ENCODE measurements at places on chromosomes 7 and 10.

GRCh38 chr10:120012566-120012965, 120.0 kb downstream of the SEC23IP start:
- DNase-seq = no peak

DNA sequence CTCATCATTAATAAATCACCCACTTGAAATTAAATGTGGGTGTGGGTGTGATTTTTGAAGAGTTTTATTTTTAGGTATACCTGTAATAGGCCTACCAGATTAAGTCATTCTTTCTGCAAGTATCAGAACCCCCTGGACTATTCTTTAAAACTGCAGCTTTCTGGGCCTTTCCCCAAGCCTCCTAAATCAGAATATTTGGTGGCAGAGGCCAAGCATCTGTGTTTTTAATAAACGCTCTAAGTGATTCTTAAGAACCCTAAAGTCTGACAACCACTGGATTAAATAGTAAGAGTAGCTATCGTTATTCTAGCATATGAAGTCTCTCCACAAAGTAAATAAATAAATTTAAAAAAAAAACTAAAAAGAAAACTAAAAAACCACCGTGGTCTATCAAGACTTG, 703.0 kb upstream of the NRP1 start:
- DNase-seq = no peak

DNA sequence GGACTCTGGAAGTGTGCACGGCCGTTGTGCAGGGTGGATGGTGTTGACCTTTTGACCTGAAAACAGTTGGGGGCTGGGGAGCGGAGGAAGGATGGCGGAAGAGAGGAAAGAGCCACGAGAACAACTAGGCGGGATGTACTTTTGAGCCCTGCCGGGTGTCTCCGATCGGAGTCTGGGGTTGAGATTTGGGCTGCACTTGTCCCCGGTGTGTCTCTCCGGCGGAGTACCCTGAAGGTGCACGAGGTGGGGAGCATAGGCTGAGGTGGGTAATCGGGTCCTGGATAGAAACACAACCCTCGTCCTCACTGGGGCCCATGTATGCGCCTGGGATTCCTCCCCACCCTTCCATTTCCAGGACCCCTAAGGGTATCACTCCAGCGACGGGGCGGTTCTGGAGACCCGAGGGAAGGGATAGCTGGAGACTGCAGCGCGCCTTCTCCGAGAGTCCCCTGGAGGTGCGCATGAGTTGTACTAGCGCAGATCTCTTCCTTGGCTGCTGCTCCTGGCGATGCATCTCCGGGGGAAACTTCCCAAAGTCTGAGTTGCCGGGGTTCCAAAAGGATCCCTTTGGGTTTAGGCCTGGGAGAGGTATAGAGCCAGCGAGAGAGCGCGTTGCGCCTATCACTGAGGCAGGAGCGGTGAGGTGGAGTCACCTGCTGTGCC, 4.6 kb upstream of the HMX2 start:
- no peak for DNase-seq

GRCh38 chr7:134741907-134742635, 37.4 kb upstream of the CALD1 start:
- DNase-seq = no peak

DNA sequence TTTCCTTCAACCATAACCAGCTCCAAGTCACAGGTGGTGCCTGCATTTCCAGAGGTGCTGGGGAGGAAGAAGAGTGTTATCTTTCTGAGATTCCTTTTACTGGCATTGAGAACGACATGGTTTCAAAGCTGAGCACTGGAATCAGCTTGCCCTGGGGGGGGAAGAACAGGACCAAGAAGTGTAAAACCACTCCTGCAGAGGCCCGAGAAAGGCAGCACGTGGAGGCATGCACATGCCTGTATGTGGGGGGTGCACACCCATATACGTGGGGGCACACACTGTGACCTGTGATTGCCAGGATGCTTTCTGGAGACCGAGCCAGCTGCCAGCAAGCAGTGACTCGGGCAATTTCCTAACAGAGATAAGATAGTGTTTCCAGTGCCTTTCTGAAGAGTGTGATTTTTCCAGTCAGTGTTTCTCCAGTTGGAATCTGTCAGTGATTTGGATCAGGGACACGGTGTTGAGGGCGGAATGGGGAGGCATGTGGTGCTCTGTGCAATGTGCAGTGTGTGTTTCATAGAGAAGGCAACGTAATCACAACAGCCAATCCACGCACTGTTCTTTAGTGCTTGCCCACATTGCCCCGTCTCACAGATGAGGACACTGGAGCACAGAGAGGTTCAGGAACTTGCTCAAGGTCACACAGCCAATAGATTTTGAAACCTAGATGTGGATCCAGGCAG, 4.2 kb downstream of the LRRC27 start:
- no peak for DNase-seq

- DNase-seq = no peak
These were observed 290.6 kb downstream of the FZD1 start for GRCh38 chr7:91554883-91555282.

GRCh38 chr7:81688622-81689411, 81.0 kb downstream of the HGF start:
- DNase-seq = no peak

DNA sequence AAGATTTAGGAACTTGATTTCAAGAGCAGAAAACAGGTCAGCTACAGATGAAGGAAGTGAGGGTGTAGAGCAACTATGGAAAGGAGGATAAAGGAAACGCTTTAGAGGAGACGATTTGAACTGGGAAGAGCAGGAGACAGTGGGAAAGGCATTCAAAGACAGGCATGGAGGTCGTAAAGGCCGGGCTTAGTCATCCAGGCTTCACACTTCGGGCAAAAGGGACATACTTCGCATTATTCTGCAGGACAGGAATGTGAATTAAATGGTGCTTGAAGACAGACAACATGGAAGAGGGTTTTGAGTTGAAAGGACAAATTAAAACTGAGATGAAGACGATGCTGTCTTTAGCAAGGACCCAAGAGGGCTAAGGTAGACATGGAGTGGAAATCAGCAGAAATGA, 8.1 kb downstream of the FAM171A1 start:
- DNase-seq = no peak

DNA sequence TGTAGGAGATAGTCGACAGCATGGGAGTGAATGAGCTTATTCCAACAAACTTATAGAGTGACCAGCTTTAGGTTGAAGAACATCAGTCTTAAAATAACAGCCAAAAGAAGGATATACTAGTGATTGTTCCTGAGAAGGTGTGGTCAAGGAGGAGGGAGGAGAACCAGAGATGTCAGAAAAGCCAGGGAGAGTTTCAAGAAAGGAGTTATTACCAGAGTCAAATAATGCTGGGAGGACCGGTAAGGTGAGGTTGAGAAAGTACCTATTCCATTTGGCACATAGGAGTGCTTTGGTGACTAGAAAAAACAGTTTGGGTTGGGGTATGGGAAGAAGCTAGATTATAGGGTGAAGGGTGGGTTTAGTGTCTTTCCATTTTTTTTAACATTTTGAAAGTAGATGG, 5.8 kb downstream of the PTPN12 start:
- no peak for DNase-seq

GRCh38 chr10:103690281-103690680, 165.1 kb downstream of the SH3PXD2A start:
- DNase-seq = no peak

- DNase-seq = no peak
These were observed 148.4 kb downstream of the DIP2C start for GRCh38 chr10:541041-541440.

GRCh38 chr10:61125560-61126170, 181.7 kb upstream of the RHOBTB1 start:
- no peak for DNase-seq

Data from stimulated activated CD4-positive, alpha-beta T cell treated with anti-CD3 and anti-CD28 coated beads, Interleukin-15, amount 100 ng/mL, for 1 hour (primary cell).